M059J (cell line): ENCODE measurements at places on chromosomes 6 and 20.

DNA sequence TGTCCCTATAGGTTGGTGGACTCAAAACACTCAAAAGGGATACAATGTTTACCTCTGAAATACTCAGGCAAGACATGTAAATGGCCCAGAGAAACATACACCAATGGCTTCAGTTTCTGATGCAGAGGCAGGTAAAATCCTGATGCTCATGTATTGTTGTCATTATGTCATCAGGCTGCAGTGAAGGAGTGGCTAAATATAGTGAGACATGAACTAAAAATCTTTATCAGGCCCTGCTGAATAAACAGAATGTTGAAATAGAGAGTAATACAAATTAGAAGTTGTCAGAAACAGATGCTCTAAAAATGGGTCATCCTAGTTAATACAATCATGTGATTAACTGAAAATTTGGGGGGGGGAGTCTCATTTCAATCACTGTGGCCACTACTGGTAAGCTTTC, 20.4 kb downstream of the PTPRK start:
- peak; percentile 36 for DNase-seq

DNA sequence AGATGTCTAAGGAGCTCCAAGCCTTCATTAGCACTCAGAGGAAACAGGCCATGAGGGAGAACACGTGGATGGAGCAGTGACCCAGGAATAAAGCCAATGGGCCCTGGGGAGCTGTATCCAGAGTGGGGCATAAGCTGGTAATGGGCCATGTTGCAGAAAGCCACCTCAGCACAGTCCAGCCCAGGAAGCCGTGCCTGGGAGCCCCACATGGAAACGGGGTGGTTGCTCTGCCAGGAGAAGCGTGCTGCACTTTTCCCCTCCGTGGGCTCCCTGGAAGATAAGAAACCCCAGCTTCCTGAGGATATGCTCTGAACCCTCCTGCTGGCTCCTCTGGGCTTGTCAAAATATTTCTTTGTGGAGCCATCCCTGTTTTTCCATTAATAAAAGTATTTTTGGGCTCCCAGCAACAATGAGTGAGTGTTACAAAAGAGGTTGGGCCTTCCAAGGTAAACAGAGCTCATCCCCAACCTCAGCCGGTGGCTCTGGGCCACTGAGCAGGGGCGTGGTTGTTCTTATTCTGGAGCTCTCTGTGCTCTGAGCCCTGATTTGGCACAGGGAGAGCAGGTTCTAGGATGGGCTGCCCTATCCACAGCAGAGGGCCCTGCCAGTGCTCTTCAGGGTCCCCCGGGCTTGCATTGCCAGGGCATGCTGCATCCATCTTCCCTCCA, 31.2 kb upstream of the NFATC2 start:
- no peak for DNase-seq

GRCh38 chr6:111503194-111503593, 20.2 kb upstream of the REV3L start:
- DNase-seq = peak; percentile 86

DNA sequence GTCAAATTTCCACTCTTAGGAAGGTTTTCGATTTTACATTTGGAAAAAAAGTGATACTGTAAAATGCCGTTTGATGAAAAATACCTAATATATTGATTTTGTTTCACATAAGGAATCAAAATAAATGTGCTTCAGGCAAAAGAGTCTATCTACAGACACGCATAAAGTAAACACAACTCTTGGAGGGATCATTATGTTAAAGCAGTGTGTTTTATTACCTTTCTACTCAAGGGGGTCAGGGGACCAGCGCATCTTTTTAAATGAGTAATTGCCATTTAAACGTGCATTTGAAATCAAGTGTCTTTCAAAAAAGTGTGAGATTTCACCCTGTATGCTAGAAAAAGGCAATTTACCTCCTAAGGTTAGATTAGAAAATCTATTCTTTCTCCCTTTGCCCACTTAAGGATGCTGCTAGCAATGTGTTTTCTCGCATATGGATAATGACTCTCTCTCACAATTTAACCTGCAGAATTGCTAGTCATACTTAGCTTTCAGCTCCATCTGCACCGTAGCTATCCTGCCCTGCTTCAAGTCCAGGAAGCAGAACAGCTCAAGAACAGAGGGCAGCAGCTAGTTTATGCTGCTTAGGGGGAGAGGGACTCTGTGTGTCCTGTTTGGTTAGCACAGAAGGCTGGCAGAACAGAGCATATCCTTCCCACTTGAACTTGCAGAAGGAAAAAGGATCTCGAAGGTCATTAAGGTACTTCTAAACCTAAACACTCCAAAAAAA, 35.0 kb downstream of the NKAIN2 start:
- no peak for DNase-seq

DNA sequence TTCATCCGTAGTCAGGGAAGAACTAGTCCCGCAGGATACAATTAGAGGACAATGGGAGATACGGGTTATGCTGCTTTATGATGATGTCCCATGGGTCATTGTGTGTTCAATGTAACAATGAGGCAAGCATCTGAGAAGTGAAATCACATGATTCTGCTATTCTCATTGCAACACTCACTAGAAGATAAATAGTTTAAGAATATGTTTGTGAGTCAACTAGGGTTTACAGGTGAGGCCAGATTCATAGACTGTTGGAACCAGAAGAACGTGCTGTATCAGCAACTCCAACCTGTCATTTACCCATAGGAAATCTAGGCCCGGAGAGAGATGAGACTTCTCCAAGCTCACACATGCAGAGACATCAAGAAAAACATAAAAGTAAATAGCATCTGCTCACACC, 80.8 kb downstream of the SCML4 start:
- no peak for DNase-seq

- no peak for DNase-seq
These were observed 48.9 kb downstream of the MYB start for GRCh38 chr6:135229996-135230395.

- peak; percentile 54 for DNase-seq
These were observed 18.0 kb upstream of the MAP3K4 start for GRCh38 chr6:160973311-160974250.

DNA sequence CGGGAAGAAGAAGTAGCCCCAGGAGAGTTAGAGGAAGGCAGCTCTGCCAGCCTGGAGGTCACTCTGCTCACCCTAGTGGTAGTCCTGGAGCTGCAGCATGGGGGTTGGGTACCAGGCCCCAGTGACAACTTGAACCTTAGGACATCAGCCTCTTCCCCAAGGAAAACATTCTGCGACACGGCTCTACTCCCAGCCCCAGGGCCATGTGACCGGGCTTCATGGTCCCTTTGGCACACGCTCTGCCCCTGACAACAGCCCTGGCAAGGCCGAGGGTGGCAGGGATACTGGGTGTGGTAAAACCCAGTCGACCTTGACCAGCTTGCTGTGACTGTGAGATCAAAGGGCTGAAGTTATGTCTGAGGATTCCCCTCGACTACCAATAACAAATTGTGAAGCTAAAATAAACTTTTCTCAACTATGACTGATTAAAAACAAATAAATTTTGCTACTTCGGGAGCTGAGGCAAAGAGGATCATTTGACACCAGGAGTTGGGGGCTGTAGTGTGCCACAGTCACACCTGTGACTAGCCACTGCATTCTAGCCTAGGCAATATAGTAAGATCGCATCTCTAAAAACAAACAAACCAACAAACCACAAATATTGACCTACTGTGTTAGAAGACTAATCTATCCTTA, 24.4 kb upstream of the ARID1B start:
- DNase-seq = no peak

GRCh38 chr20:11145616-11146015, 471.8 kb upstream of the JAG1 start:
- DNase-seq = no peak

- no peak for DNase-seq
These were observed 1.2 kb downstream of the FOXA2 start for GRCh38 chr20:22582964-22583772.

DNA sequence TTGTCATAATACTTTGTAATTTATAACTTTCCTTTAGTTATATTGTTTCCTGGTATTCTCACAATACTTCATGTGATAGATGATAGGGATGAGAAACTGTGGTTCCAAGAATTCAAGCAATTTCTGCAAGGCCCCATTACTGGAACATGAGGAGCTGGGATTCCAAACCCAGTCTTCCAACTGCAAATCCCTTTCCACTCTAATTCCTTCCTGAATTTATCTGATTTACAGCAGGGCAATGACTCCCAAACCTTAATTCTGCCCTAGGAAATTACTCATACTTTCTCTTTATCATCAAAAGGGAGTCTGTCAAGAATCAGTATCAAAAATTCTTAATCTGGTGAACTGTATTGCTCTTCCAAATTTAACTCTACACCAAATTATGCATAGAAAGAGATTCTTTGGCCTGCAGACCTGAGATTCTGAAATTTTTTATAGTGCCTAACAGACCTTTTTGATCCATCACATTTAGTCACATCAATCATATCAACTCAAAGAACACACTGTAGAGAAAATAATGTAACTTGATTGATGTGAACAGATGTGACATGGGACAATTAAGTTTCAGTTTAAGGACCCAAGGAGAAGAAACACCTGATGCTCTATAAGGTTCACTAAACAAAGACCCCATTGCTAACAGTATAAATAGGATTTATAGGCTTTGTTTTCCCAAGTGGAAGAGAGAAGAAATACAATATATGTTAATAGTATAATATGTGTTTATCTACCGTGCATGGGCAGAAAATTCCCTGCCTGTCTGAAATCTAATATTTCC, 41.5 kb upstream of the GJA1 start:
- DNase-seq = no peak

DNA sequence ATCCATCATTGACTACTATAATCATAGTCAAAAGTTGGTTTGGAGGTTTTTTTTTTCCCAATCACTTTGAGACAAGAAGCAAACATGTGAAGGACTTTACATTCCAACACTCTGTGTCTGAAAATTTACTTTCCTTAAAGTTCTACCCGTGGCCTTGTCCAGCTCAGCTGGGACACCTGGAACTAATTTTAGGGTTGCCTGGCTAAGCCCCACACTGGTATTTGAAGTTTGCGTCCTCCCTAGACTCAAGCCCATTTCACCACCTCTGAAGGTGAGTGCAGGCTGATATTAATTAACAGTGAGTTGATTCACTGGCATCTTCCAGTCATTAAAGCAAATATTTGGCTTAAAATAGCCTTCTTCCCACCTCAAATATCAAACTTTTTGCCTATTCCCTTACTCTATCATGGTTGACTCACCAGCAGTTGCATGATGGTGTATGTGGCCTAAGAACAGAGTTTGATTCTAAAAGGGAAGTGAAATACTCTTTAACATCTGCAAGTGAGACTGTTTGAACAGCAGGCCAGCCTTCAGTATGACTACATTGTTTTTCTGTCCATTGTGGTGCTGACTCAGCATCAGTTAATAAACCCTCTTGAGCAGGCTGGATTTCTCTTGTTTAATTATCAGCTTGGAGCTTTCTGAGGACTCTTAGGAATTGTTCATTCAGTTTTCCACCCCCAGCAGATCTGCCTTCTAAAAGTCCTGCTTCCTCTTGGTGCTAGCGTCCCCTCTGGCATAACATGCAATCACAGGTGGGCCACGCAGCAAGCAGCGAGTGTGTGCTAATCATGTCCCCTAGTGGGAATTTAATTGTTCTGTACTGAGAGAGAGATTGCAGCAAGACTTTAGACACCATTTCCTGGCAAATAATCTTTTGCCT, 1.8 kb upstream of the PRDM1 start:
- DNase-seq = peak; percentile 92

DNA sequence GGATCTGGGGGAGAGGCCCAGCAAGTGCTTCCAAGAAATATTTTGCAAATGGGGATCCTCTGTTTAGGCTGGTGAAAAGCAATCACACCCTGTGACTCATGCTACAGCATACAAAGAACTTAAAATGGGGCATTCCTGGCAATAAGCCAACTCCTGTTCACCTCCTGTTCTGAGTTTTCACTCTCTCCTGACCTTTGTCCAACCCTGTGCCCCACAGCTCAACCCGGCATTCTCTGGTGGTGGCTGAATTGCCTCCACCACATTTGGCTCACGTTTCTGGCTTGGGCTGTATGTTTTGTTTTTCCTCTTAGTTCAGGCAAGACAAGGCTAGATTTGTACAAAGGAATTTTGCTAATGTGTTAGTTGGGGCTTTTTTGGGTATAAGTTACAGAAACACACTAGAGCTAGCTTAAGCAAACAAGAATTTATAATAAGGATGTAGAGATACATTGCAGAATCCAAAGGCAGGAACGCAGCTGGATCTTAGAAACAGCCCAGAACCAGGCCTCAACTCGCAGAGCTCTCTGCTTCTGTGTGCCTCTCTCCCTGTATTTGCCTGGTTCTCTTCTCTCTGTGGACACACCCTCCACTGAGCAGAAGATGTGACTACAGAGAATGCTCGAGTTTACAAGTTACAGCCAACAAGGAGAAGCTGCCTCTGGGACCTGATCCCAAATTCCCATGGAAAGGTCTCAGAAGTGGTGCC, 9.4 kb downstream of the ABCC10 start:
- DNase-seq = peak; percentile 91

GRCh38 chr6:148854096-148854495, 107.3 kb downstream of the UST start:
- DNase-seq = no peak

GRCh38 chr20:5784735-5785134, 34.5 kb downstream of the SHLD1 start:
- DNase-seq = no peak

- DNase-seq = peak; percentile 65
These were observed 6.9 kb upstream of the MANBAL start for GRCh38 chr20:37282556-37282955.

DNA sequence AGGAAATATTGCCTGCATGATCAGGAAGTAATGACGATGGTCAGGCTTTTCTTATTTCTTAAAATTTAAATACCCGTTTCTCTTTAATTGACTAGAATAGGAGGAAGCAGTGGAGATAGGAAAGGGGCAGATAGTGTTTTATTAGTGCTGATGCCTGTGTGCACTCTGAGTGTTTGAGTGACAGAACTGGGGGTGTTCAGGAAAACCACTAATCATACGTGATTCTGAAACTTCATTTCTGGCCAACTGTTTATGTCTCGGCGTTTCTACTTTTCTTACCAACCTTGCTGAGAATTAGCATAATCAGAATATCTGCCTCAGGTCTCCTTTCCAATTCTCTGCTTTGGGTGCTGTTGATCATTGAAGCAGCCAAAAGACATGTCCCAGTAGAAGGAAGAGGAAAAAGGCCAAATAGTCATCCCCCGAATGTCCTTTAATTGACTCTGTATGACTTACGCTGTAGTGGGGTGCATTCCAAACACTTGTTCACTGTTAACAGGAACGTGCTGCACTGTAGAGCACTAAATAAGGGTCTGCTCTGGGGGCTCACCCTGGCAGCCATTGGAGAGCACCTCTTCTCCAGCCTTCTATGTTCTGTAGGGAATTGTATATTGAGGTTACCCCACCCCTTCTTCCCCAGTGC, 152.9 kb downstream of the JARID2 start:
- no peak for DNase-seq

DNA sequence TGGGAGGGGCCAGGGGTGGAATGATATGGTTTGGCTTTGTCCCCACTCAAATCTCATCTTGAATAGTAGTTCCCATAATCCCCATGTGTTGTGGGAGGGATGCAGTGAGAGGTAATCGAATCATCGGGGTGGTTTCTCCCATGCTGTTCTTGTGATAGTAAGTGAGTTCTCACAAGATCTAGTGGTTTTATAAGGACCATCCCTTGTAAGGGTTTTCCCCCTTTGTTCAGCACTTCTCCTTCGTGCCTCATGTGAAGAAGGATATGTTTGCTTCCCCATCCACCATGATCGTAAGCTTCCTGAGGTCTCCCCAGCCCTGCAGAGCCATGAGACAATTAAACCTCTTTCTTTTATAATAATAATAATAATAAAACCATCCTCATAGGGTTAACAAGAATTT, 88.8 kb upstream of the PRND start:
- no peak for DNase-seq
